ENCODE measurements at places on chromosomes 7 and 10.

DNA sequence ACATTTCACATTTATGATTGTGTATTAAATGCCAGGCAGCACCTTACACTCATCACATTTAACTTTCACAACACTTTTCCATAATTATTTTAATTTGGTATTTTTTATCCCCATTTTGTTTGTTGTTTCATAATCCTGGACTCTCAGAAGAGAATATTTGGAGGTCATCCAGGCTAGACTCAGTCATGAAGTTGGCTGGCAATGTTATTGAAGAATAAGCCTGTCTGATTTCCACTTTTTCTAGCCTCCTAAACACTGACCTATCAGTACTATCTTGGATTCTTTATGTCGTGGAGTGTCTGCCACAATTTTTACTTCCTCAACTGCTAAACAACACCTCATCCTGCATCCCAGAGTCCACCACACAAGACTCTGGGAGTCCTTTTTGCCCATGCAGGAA is 372.3 kb upstream of the NRP1 start:
- peak; percentile 22 for DNase-seq

GRCh38 chr10:43854007-43854406 is 205.3 kb upstream of the ZNF32 start:
- DNase-seq = peak; percentile 97

DNA sequence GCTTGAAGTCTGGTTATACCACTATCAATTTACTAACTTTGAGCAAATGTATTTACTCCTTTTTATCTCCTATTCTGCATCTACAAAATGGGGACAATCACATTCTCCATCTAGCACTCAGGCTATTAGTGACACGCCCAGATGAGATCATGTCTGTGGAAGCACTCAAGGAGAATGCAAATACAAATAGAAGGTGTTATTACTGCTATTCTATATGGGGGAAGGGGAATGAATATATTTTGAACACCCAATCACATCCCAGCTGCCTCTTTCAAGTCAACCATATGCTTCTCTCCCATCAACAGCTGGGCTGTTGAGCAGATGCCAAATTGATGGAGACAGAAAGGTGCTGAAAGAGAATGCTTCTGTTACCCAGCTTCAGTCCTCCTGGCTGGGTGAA is 23.5 kb downstream of the SGMS1 start:
- no peak for DNase-seq

DNA sequence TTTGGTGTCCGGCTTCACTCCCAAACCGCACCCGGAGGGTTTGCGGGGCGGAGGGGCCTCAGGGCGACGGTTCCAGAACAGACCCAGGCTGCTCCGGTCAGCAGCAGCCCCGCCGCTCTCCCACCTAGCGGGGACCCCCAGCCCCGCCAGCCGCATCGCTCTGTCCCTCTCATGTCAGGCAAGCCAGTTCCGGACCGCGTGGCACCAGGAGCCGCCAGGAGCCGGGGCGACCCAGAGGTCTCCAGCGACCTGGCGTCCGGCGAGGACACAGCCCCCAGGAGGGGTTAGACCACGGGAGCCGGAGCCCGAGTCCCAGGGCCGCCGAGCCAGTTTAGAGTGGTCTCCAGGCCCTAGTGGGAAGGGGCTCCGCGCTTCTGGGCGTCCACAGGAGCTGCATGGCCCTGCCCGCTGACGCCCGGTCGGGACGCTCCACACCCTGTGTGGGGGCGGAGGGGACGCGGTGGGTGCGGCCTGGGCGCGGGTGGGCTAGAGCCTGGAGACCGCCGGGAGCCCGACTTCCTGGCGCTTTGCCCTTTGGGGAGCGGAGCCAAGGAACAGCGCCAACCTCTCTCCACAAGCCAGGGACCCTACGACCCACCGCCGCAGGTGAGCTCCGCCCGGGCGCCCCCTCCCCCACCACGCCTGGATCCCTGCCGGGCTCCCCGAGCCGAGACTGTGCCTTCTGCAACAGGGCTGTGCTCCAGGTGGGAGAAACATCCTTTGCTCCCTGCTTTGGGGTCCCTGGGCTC is 43.4 kb downstream of the ZNF117 start:
- no peak for DNase-seq

GRCh38 chr7:155660059-155660757 is 15.7 kb downstream of the RBM33 start:
- DNase-seq = no peak

DNA sequence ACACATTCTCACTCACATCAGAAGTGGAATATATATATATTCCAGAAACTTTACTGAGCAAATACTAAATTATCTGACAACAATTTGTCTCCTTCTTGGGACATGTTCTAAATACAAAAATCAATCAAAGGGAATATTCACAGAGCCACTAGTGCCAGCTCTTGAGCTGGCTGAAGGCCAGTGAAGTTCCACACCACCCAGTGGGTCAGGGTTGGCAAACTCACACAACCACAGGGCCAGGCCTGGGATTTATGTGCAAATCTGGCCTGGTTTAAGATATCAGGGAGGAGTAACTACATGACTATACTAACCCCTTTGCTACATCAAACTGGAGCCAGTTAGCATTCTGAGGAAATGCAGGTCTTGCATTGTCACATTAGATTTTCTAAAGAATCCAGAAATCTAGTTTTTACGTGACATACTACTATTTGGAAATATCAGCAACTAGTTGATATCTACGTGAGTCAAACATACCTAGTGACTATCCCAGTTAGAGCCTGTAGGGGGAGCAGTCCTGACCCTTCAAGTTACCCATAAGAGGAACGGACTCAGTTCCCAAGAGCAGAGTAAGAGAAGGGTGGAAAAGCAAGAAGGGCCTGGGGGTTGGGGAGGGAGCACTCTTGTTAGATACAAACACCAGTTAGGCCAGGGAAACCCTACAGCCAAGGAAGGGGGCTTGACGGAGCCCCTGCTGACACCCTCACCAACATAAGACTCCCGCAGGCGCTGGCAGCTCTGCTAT is 600.4 kb downstream of the KCNMA1 start:
- DNase-seq = peak; percentile 9

DNA sequence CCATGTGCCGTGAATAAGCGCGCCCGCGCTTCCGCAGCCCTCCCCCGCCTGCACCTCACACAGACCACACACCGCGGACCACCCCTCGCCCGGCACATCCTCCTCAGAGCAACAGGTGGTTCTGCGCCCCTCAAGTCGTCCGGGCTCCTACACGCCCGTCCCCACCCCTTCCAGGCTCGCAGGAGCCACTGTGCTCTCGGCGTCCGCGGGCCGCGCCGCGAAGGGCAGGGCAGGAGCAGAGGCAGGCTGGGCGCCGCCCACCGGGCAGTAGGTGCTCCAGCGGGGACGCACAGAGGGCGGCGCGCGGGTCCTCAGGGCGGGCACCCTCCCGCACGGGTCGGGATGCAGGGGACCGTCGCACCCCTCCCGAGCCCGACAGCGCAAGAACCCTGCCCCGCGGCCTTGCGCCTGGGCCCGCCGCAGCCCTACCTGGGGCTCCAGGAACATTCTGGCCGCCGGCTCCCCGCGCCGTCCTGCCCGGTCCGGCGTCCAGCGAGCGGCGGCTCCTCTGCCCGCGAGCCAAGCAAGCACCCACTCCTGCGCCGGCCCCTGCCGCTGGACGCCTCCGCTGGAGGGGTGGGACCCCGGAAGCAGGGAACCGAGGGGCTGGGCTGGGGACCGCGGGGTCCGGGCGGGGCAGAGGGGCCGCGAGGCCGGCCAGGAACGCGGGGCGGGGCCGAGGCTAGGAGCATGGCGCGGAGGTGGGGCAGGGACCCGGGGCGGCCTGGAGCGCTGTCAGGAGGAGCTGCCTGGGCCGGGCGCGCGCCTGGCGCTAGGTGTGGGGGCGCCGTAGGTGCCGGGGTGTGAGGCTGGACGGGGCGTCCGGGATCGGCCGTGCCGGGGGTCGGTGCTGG is 37.4 kb downstream of the RASGEF1A start:
- no peak for DNase-seq

GRCh38 chr7:131969560-131969959 is 413.1 kb upstream of the PODXL start:
- DNase-seq = no peak

GRCh38 chr7:31933481-31933880 is 136.7 kb downstream of the PDE1C start:
- DNase-seq = no peak

DNA sequence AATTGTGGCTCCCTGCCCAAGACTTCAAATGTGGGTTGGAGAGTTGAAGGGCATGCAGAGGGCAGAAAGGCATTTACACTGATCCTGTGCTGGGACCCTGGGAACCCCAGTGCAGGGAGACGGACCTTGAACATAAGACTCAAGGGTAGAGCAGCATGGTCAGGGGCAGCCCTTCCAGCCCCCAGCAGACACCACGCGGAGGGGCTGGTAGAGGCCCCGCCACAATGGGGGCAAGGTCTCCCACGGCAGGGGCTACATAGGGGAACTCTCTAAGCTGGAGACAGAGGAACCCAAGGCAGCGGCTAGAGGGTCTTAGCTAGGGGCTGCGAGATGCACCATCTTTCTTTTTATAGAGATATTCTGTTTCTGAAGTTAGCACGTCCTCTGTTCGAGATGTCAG is 45.2 kb upstream of the EBF3 start:
- no peak for DNase-seq

GRCh38 chr10:29039091-29039490 is 249.8 kb upstream of the LYZL1 start:
- DNase-seq = no peak

GRCh38 chr7:92260248-92260781 is 14.5 kb downstream of the ANKIB1 start:
- peak; percentile 48 for DNase-seq

GRCh38 chr7:111517549-111517951 is 44.7 kb downstream of the IMMP2L start:
- DNase-seq = no peak

DNA sequence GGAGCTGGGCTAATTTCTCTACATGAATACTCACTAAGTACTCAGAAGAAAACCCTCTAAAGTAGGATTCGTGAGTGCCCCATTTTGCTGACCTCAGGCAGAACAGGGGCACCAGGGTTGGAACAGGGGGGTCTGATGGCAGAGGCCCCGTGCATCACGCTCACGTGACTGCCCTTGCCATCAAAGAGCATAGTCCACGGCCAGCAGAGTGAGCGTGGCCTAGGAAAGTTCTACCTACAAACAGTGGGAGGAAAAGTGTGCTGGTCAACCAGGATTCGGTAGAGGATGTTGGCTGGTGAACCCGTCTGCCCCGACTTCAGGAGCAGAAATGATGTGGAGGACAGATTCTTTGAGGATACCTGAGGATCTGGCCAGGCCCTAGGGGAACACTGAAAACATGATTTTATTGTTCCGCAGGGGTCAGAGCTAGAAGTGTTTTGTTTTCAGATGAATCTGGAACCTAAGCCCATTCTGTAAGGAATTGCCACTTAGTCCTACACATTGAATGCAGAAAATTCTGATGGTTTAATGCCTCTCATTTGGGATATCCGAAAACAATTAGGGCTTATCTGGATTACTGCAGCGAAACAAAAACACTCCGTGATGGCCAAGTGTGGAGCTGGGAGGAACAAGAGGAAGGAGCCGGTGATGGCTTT is 138.8 kb upstream of the SHH start:
- DNase-seq = no peak

DNA sequence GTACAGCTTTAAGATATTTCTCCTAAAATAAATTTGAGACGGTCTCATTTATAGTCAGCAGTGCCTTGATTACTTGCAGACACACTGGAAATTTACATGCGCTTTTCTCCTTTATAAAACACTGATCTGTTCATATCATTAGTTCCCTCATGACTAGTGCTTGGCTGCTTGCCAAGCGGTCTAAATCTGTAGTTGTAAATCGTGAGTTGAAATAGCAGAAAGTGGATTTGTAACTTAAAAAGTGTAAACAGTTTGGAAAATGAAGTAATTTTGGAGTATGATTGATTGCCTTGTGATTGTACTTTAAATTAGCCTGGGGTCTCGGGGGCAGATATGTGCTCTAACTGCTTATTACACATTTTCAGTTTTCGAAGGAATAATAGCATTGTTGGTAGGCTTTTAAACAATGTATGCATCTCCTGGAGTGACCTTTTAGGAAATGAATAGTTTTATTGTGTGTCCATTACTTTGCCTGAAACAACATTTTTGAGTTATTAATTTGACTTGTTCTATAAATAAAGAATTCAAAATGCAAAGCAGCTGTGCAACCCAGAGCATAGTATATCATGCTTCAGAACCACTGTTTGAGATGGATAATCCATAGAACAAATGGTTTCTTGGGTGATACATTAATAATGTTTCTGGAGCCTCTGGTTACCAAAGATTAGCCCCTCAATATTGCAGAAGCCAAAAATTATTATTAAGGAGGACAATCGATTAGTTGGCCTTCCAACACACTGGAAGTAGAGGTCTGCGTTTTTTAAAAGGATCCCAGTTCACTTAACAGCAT is 73.3 kb downstream of the ARID5B start:
- peak; percentile 65 for DNase-seq

DNA sequence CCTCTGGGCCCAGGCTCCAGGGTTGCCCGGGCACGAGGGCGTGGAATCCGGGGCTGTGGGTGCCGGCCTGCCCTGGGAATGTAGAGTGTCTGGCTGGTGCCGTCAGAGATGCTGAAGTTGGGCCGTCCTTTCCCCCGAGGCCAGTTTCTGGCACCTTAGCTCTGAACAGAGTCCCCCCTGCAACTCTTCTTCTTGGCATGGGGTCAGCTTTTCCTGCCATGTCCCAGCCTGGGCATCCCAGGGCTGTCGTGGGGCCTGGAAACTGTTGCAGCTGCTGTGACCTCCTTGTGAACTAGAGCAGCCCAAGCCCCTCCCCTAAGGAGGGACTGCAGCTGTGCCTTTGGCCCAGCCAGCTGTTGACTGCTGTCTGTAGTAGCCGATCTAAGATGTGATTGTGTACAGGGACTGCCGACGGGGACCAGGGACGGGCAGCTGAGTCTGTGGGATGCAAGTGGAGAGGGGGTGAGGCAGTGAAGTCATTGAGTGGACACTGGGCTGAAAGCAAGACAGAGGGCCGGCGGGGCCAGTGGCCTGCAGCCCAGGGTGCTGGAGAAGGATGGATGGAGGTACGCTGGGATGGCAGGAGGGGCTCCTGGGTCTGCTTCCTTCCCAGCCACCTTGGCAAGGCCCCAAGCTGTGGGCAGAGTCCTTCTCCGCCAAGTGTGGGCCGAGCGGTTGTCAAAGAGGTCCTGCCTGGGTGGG is 35.8 kb downstream of the GBX1 start:
- no peak for DNase-seq

DNA sequence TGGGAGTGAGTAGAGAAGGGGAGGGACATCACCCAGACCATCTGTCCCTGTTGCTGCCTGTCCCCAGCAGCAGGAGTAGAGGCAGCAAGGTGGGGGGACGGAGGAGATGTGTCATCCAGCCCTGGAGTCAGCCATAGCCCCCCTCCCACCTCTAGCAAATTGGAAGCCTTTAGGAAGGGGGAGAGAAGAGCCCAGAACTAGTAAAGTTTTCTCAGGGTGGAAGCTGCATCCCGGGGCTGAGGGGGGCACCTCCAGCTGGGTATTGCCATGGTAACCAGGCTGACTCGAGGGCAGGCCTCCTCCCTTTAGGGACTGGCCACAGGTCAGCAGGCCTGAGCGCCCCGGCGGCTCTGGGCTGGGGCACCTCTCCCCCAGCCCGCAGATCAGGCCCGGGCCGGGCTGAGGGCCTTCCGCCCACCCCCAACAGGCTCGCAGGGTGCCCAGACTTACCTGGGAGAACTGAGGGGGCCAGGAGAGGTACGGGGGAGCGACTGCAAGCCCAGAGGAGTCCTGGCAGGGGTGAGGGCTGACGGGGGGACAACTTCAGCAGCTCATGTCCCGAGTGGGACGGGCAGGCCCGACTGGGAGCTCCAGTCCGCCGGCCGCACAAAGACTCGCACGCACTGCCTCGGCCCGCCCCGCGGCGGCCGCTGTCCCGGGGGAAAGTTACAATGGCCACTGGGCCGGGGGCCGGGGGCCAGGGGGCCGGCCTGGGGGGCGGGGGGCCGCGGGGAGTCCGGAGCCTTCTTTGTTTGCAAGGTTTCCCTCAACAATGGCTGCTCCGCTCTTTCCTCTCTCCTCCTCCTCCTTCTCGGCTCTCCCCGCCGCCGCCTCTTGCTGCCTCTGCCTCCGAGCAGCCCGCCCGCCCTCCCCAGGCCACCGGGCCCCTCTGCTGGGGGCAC is 6.0 kb downstream of the LDB1 start:
- DNase-seq = peak; percentile 45

Measured in fibroblast of skin of back (primary cell).